NCI-H1092 treated with DMSO at 0.1 percent for 48 hours (cell line): ENCODE measurements at places on chromosomes 2 and 18.

GRCh38 chr2:216469661-216470060, 29.0 kb upstream of the RPL37A start:
- DNase-seq, result no peak

GRCh38 chr2:194155431-194155830, 1501.6 kb upstream of the SLC39A10 start:
- no peak for DNase-seq

- no peak for DNase-seq
These were observed 9.4 kb downstream of the CYP1B1 start for GRCh38 chr2:38066421-38067115.

DNA sequence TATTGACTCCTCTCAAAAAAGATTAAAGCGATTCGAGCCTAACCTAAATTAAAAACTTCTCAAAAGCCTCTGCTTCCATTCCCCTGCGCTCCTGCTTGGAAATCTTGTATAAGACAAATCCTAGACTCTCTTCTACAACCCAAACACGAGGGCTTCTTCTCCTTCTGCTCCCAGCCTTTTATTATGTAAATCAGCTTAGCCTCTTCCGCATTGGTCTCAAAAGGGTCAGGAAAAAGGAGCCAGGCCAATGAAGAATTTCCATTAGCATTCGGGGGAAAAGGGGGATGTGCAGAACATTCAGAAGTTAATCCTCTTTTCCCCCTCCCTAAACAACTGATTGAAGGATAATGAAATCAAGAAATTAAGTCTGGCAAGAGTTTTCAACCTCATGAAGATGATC, 107.9 kb downstream of the FAM124B start:
- no peak for DNase-seq

DNA sequence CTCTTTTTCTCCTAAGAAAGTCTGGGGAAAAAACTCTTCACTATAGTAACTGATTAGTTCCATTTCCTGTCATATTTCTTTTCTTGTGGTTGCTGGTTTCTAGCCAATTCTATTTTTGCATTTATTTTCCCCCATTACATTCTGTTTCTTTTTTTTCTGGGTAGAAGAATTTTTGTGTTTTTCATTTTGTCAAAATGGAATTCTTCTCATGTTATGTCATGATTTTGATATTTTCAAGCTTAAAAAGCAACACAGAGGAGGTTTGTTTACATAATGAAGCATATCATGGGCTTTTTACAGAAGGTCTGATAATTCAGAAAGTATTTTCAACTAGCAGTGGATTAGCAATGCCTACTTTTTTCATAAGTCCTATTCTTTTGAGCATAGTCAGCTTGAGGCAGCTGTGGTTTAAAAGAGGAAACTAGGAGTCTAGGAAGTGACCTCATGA, 102.0 kb downstream of the MAP2 start:
- no peak for DNase-seq

DNA sequence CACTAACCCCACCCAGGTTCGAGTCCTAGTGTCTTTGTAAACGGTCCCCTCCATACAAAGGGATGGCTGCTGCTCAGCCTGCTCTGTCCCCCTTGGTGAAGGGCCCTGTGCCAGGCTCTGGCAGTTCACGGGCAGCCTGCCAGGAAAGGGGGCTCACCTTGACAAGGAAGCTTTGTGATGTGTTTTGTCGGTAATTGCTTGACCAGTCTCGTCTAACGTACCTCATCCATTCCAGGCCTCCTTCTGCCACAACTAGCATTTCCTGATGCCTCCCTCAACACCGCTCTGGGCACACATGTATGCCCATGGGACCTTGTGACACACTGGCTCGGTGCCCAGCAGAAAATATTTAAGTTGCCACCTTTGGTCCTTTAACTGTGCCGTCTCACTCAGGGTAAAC, 171.9 kb downstream of the KLHL29 start:
- DNase-seq, result peak; percentile 94

GRCh38 chr2:202841090-202841867, 30.3 kb downstream of the ICA1L start:
- DNase-seq, result no peak

GRCh38 chr2:233680361-233681045, 1.2 kb upstream of the UGT1A7 start:
- no peak for DNase-seq

DNA sequence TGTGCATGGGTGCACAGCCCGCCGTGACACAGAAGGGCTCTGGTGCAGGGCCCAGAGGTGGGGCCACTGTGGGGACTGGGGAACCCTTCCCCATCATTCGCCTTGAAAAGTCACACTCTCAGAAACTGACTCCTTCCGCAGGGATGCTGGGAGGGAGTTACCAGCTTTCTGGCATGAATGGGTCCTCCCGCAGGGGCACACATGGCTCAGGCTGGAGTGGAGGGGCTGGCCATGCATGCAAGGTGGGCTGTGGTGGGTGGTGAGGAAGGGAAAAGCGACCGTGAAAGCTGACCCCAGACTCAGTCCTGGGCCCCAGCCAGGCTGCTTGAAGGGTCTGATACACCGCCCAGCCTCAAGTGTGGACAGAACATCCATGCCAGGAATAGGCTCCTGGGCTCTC, 201.1 kb downstream of the TNS1 start:
- DNase-seq, result no peak

GRCh38 chr2:209773377-209773776, 1.7 kb downstream of the UNC80 start:
- DNase-seq, result peak; percentile 25

- DNase-seq, result no peak
These were observed 102.6 kb downstream of the DGKD start for GRCh38 chr2:233456934-233457333.

GRCh38 chr18:65124633-65125032, 626.2 kb upstream of the CDH7 start:
- DNase-seq, result no peak
